RWPE1 (cell line): ENCODE measurements at places on chromosomes 13 and 19.

DNA sequence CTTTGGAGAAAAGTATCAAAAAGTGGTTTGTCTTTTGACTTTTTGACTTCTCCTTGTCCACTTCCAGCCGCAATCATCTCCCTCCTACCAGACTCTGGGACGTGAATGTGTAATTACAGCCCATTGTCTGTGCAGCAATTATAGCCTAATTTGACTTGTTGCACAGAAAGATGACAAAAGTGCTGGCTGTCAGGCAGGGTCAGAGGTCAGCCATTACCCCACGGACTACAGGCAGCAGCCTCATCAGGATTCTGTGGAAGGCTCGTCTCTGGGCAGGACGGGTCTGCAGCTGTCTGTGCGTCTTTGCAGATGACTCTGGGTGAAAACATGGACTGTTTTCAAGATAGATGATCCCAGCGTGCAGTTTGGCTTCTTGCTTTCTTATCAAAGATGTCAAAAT lies 102.2 kb upstream of the EDNRB start:
- DNase-seq = no peak

DNA sequence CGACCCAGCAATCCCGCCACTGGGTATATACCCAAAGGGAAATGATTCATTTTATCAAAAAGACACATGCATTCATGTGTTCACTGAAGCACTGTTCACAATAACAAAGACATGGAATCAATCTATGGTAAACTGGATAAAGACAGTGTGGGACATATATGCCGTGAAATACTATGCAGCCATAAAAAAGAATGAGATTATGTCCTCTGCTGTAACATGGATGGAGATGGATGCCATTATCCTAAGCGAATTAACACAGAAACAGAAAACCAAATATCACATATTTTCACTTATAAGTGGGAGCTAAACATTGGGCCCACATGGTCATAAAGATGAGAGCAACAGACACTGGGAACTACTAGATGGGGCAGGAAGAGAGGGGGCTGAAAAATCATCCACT lies 345.0 kb downstream of the UQCRFS1 start:
- no peak for DNase-seq

GRCh38 chr13:75139291-75139690 lies 342.7 kb downstream of the TBC1D4 start:
- no peak for DNase-seq

- DNase-seq = peak; percentile 3
Observed at GRCh38 chr13:107650081-107650701, 565.1 kb downstream of the LIG4 start.

DNA sequence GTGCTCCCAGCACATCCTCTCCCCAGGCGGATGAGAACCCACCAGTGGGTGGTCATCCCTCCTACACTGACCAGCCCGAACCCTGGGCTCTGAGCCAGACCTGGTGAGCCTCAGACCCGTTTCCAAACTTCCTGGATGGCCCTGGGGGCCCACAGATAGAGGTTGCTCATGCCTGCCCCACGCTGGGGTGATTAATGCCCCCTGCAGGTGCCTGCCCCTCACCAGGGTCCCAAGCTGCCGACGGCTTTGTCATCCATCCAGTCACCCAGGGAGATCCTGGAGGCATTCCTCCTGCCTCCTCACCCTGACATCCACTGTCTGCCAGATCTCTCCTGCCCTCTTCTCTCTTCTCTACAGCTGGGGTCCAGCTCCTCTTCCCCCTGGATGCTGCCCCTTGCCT lies 28.4 kb upstream of the PLA2G4C start:
- no peak for DNase-seq
